Renal cortical epithelial cell (primary cell): ENCODE measurements at places on chromosomes 2 and 18. TPM values are rescaled to one million over a fixed set of nuclear protein-coding genes. Genes with fewer than 3 reads are reported as not detected.

The LNPK gene
- total RNA-seq = 34.9 and 45.8 TPM in 2 replicates

The HES6 gene
- total RNA-seq = 2.4 and 15.6 TPM in 2 replicates

- DNase-seq = peak; percentile 50
These were observed 44.4 kb upstream of the MBP start for GRCh38 chr18:77177009-77177408.

DNA sequence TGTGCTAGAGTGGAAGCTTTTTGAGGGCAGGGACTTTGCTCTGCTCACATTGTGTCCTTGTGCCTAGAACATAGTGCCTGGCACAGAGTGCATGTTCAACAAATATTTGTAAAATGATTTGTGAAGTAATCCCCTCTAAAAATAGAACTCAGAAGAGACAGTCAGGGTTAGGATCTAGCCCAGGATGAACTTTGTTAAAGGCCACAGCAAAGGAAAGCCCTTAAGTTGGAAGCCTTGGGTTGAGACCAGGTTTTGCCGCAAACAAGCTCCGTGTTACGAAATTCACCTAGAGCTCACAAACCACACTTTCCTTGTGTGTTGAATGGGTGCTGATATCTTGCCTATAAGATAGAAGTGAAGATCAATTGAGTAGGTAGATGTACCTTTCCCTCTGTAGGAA is 84.2 kb downstream of the SETBP1 start:
- no peak for DNase-seq

DNA sequence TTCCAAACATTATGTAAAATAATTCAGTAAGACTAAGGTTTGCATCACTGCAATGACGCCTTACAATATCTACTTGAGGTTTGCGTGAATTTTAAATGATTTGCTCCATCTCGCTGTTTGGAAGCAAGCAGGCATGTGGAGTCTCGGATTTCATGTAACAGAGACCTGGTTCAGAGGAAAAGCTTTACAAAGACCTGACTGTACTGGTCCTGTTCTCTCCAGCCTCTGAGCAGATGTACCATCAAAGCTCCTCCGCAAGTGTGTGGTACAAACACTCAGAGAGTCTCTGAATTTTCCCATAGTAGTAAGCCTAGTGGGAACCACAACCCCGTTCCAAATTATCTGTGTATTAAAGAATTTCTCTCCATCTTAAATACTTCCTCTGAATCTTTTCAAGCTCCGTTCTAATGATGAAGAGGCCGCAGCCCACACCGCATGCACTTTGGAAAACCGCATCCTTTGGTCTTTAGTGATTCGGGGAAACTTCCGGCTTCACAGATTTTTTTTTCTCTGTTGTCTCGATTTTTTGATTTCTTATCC is 728.1 kb upstream of the SOX11 start:
- DNase-seq = no peak

DNA sequence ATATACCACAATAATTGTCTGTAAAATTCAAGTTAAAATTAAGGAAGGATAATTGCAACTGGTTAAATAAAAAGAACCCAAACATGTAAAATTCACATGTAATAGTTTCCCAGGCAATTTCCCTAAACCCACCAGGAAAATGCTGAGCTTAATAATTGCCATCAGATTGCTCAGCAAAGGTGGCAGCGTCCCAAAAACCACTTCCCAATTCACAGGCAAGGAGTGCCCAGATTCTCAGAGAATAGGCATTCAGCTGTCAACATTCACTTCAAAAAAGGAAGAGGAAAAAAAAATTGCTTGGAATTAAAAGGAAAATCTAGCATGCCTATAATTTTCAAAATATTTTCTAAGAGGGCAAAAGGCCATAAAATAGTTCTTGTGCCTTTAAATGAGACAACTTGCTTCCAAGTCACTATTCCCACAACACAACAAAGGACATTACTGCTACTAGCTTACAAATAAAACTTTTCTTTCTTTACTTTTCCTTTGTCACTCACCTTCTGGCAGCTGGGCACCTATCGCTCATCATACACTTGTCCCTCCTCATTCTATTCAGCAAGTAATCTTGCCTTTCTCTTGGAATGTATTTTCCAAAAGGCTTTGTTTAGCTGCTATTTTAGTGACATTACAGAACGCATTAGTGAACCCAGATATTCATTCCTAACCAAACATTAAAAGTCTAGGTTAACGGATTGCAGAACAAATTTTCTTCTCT is 15.2 kb downstream of the SRBD1 start:
- DNase-seq = peak; percentile 79
